Activated CD4-positive, alpha-beta T cell treated with anti-CD3 and anti-CD28 coated beads for 4 hours (primary cell): ENCODE measurements at places on chromosomes 5 and 9.

- no peak for DNase-seq
These were observed 102.2 kb upstream of the FST start for GRCh38 chr5:53378190-53378589.

GRCh38 chr9:12935714-12936113, 160.9 kb downstream of the LURAP1L start:
- DNase-seq = no peak

DNA sequence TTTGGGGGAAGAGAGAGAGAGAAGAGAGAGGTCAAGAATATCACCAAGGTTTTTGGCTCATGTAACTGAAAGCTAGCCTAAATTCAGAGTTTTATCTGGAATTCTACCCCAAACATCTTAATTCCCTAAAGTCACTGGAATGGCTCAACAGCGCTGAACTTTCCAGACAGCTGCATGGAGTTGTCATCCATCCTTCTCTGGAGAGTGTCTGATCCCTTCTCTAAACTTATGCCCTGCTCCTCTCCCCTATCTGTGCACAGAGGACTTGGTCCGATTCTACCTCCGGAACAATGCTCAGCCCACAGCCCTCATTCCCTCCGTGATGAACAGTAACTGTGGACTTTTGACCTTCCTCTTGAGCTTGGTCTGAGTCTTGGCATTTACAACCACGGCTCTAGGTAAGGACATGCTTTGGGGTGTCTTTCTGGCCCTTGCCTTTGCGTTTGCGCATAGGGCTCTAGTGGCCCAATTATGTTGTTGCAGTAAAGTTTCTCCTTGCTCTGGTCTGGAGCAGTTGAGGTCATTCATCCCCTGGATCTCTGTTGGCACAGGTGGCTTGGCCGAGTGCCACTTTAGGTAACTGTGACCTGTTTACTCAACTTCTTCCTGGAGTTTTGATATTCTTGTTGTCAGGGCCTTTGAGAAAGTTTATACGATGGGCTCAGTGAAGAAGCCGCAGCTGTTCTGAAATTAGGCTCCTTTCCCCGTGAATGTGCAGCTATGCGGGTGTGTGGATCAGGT, 18.3 kb upstream of the CD180 start:
- DNase-seq = no peak

DNA sequence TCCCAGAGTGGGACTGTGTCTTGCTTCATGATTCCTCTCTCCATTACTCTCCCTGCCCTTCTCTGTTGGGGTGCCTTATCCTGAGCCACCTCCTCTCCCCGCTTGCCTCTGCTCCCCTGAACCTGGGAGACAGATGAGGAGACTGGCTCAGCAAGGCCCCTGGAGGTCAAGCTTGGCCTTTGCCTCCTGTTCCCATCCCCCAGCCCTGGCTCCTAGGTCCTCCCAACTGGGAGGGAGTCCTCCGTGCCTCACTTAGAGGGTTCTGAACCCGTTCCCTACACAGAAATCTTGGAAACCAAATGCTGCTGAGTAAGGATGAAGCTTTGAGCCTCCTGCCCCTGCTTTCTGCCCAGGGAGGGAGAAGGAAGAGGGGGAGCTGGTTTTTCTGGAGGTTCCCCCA, 9.8 kb upstream of the ENDOG start:
- no peak for DNase-seq

DNA sequence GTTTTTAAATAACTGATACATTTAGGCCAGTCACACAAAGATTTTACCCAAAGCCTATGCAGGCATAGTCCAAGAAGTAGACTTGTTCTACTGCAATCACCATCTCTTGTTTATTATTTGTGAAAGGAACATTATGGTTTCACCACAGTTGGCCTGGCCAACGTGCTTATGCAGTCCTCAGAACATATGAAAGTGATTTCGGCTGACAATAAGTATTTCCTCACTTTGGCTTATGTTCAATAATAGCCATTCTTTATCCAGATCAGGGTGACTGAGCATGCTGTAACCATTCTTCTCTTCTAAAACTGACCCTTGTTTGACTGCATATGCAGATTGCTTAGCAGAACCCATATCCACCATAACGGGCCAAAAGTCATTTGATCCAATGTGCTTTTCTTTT, 76.6 kb upstream of the CCDC152 start:
- no peak for DNase-seq

GRCh38 chr9:95226921-95227320, 90.6 kb downstream of the FANCC start:
- DNase-seq = no peak

- no peak for DNase-seq
These were observed 81.7 kb downstream of the MYO10 start for GRCh38 chr5:16854351-16854750.

DNA sequence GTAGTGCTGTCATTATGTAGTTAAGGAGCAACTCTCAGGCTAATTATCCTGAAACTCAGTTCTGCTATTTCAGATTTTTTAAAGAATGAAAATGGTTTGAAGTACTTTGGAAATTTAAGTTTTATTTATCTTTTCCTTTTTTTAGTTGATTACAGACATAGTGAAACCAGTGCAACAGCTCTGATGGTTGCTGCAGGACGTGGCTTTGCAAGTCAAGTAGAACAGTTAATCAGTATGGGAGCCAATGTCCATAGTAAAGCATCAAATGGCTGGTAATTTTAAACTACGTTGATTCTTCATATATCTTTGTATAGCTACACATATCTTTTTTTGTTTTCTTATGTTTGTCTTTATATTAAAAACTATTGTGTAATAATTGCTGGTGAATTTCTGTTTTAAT, 34.9 kb downstream of the YTHDC2 start:
- DNase-seq = no peak

DNA sequence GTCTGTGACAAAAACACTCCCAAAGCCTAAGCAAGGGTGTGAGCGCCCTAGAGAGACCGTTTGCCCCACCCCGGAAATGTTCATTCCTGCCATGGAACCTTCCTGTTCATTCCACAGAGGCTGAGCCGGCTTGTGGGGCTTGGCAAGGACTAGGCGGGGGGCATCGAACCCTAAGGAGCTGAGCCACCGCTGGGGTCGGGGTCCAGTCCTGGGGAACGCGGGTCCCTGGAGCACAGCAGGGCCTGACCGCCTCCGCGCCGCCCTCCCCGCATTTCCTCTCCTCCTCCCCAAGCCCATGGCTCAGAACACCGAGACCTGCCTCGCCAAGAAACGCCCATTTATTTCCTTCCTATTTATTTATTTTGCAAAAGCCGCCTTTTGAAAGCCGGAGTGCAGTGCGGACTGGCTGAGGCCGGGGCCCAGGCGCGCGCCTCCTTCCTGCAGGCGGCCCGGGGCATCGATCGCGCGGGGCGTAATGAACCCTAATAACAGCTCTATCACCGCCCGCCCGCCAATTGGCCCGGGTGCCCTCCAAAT, 228.9 kb upstream of the IRX4 start:
- DNase-seq = no peak

GRCh38 chr9:68817079-68817875, 112.2 kb downstream of the PIP5K1B start:
- no peak for DNase-seq

DNA sequence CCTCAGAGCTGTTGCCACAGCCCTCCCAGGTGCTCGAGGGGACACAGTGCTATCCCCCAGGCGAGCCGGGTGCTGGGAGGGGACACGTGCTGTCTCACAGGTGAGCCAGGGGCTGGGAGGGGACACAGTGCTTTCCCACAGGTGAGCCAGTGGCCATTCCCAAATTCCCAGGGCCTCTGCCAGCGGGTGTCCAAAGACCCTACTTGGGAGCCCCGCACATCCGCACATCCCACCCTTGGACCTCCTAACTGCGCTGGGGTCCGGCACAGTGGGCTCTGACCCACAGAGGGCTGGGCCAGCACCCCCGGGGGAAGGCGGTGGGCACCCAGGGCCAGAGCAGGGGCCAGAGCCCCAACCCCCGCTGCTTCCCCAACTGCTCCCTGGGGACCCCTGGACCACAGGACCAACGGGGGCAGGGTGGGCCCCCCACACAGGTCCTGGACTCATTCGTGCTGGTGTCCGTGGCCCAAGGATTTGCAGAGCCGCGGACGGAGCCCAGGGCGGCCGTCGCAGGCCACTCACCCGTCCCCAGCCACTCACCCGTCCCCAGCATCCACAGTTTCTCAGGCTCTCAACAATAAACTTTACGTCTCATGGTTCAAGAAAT, 17.9 kb downstream of the EXD3 start:
- no peak for DNase-seq

DNA sequence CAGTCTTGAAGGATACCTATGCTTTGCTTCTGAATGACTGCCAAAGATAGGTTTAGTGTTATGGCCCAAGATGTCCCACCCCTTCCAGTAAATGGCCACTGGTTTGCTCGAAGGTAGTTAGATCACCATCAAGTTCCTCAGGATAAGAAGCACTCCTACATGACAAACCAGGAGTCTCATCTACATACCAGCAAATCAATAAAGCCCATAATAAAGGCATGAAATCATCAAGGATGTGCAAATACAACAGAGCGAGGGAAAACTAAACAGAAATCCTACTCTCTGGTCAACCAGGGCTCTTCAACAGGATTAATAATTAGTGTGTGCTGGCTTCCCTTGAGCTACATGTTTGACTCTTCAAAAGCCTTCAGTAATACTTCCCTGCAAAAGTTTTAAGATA, 141.0 kb downstream of the LHFPL2 start:
- DNase-seq = no peak

DNA sequence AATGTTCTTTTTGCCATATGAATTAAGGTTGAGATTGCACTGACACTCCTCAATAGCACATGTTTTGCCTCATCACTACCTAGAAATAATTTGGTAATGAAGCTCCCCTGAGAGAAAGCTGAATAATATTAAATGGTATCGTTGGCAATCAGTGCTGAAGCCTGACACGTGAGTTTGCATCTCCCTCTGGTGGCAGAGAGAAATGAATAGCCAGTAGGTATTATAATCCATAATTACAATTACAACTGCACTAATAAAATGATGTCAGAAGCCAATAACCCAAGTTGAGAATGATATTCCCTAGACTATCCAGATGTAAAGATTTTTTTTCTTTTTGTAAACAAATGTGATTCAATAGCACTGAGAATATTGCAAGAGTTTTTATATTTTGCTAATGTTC, 700.3 kb downstream of the PTPRD start:
- no peak for DNase-seq

GRCh38 chr5:151724360-151724759, 34.1 kb downstream of the ATOX1 start:
- DNase-seq = no peak

DNA sequence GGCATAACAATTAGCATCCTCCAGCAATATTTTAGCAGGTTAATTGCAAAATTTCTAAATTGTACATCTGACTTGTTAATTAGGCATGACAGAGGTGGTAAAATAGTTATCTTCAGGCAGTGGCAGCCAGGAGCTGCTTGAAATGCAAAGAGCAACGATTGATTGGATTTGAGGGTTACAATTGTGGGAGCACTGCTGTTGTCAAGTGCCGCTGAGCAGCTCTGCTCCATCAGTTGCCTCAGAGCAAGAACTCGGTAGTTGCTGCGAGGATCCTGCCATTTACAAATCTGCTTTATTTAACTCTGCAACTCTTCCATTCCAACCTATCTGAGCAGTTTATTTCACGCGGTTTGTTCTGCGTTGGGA, 12.6 kb downstream of the PBX3 start:
- DNase-seq = no peak

GRCh38 chr9:18747595-18747994, 273.6 kb downstream of the ADAMTSL1 start:
- no peak for DNase-seq

- no peak for DNase-seq
These were observed 119.8 kb downstream of the SIL1 start for GRCh38 chr5:139078345-139078744.

GRCh38 chr9:106056328-106056727, 362.0 kb downstream of the TMEM38B start:
- DNase-seq = no peak

DNA sequence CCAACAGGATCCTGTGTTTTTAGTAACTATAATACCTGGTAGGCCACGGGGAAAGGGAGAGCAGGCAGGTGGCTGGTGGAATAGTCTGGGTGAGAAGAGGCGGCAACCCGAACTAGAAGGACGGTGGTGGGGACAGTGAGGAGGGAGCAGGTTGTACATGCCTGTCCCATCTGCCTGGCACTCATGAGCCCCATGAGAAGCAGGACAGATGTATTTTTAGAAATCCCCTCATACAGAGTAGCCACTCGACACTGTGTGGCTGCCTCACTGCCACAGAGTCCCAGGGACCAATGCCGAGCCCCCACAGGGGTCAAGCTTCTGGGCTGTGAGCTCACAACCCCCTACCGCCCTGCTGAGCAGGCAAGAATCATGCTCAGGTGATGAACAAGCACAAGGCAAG, 136.6 kb downstream of the SEC61B start:
- no peak for DNase-seq

GRCh38 chr9:35646153-35646532, 4.6 kb downstream of the SIT1 start:
- no peak for DNase-seq

- no peak for DNase-seq
These were observed 35.2 kb upstream of the SLC36A2 start for GRCh38 chr5:151382576-151382975.

- no peak for DNase-seq
These were observed 39.4 kb downstream of the RNF44 start for GRCh38 chr5:176497852-176498251.

GRCh38 chr5:105978011-105978410, 1692.7 kb downstream of the EFNA5 start:
- DNase-seq = no peak

DNA sequence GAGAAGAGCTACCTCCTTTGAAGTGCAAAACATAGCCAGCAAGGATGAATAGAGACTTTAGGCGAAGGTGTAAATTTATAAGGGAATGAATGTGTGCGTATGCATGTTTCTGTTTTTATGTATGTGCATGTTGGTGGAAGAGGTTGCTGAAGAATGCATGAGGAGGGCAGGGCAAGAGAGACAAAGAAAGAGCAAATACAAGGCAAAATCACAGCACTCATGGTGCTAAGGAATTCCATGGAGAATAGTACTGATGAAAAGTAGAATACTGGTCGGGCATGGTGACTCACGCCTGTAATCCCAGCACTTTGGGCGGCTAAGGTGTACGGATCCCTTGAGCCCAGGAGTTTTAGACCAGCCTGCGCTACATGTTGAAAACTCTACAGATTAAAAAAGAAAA, 762.1 kb upstream of the PTPRD start:
- no peak for DNase-seq

GRCh38 chr9:22050924-22051323, 41.8 kb upstream of the CDKN2B start:
- no peak for DNase-seq
